ENCODE measurements at places on chromosomes 7 and 10.

GRCh38 chr7:7882888-7883287 lies 85.7 kb upstream of the GLCCI1 start:
- DNase-seq: no peak

DNA sequence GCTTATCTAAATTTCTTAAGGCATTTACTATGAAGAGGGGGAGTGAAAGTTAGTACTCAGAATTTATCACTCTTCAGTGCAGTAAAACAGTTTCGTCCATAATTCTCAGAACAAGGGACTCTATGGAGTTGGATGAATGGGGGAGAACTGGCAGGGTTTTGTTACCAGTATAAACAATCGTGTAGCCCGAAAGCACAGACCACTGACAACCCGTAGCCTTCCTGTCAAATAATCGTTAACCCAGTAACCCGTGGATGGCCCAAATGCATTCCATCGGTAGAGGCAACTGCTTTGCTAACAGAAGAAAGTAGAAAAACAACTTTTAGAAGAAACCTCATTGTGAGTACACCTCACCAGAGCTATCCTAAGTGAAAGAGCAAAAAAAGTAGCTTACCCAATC lies 583.9 kb downstream of the NXPH1 start:
- DNase-seq: no peak

GRCh38 chr10:75592791-75593643 lies 161.6 kb downstream of the LRMDA start:
- DNase-seq: no peak

- DNase-seq: no peak
Observed at GRCh38 chr10:46560952-46561351, 4.5 kb upstream of the GPRIN2 start.

DNA sequence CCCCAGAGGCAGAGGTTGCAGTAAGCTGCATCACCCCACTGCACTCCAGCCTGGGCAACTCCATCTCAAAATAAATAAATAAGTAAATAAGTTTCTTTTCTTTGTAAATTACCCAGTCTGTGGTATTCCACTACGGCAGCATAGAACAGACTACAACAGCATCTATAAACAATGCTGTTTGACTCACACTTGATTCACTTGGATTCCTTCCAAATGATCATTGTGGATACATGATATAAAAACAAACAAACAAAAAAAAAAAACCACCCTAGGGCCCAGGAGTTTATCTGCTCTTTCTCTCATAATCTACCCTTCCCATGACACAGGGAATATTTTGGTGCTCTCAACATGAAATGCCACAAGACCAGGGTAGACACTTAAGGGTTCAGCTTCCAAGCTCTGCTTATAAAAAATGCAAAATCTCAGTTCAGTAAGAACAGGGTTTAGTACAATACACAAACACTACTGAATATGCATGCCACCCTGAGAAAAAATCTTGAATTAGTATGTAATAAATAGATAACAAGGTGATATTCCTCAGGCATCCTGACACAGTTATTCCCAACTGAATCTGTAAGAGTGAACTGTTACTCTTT lies 200.9 kb downstream of the FAM107B start:
- DNase-seq: no peak

- DNase-seq: peak; percentile 36
Observed at GRCh38 chr7:4682621-4683042, 537 bp downstream of the FOXK1 start.

DNA sequence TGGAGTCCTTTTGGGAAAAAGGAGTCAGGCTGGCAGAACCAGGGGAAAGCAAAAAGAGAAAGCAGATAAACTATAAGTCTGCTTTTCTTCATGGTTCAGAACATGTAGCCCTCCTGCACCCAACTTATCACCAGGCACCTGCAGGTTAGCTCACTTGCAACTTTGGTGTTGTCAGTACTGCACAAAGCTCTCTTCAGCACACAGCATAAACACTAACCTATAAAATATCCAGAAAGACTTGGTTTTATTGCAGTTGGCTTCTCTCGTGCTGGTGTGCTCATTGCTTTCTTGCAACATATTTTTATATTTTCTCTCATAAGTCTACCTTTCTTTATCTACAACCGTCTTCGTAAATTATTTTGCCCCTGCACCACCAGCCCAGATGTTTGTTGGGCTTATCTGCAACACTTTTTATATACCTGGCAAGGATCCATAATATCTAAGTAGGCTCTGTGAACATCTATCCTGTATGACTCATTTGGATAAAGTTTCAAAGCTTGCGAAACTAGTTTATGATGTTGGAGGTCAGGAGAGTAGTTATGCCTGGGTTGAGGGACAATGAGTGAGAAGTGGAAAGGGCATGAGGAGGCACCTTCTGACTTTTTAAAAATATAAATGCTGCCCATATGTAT lies 164.6 kb downstream of the ANKRD30A start:
- no peak for DNase-seq

DNA sequence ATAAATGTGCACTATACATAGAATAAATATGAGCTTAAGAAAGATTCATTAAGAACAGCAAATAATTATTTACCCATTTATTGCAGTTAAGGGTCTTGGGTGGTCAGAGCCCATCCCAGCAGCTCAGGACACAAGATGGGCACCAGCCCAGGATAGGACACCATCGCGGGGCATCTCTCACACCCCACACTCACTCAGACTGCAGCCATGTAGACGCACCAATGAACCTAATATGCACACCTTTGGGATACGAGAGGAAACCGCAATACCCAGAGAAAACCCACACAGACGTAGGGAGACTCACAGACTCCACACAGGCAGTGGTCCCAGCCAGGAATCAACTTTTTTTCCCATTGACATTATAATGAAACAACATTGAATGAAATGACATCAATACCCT lies 36.0 kb downstream of the CARD11 start:
- no peak for DNase-seq

- no peak for DNase-seq
Observed at GRCh38 chr10:101875068-101875688, 31.6 kb upstream of the KCNIP2 start.

GRCh38 chr10:3704565-3705325 lies 80.3 kb downstream of the KLF6 start:
- no peak for DNase-seq

GRCh38 chr7:38798552-38799267 lies 110.3 kb downstream of the VPS41 start:
- DNase-seq: no peak

DNA sequence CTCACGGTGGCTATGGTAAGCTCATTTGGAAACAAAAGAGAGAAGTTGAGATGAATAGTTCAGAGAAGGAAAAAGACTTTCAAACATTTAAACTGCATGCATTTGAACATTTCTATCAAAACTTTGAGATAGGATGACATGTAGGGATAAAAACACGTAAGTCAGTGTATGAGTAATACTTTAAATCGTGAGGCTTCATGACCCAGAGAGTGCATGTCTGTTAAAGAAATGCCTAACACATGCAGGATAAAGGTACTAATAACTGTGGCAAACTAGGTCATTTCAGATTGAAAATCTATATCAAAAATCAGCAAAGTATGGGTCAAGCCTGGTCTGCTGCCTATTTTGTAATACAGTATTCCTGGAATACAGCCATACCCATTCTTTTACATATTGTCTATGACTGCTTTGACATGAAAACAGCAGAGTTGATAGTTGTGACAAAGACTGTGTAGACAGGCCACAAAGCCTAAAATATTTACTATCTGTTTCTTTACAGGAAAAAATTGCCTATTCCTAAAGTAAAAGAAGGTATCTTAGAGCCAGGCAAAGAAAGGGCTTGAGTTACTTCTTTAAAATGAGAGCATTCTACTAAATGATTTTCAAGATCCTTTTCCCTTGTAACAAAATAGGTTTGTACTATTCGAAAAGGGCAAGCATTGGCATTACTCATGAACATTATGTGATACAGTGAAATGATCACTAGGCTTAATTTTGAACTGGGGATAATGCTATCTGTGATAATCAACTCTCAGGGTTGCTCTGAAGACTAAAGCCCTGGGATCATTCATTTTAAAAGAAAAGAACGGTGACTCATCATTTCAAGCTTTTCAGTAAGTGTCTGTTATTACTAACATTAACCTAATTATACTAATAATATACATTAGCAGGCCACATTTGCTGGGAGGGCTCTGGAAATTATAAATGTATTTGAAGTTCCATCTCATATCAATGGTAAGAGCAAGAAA lies 185.9 kb downstream of the CRPPA start:
- no peak for DNase-seq

DNA sequence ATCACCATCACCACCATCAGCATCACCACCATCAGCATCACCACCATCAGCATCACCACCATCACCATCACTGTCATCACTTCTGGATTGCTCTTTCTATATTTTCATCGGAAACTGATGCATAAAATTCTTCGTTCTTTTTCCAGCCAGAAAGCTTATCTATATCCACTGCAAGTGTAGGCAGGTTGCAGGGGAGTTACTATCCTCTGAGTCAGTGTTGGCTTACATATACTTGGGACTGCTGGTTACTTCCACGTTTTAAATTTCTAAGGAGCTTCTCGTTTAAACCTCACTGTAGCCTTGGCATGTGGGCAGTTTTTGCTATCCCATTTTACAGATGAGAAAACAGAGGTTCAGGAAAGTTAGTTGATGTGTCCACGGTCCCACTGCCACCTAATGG lies 66.1 kb downstream of the FOXL3 start:
- no peak for DNase-seq

- no peak for DNase-seq
Observed at GRCh38 chr10:729213-729612, 39.7 kb upstream of the DIP2C start.

GRCh38 chr7:96045919-96046318 lies 273.6 kb downstream of the DYNC1I1 start:
- no peak for DNase-seq

DNA sequence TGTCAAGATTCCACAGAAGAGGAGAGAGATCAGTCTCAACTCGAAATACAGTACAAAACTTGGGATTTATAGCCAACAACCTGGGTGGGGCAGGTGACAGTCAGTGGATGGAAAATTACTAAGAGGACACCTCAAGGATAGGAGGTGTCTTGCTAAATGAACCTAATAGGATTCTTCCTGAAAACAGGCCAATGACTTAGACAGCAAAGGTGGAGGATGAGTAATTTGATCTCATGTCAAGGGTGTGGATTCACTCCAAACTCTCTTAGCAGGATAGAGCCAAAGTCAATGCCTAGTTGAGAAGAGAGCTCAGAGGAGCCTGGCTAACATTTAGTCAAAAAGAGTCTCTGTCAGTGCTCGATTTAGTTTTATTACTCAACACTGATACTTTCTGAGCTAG lies 106.7 kb upstream of the INSYN2A start:
- DNase-seq: no peak

DNA sequence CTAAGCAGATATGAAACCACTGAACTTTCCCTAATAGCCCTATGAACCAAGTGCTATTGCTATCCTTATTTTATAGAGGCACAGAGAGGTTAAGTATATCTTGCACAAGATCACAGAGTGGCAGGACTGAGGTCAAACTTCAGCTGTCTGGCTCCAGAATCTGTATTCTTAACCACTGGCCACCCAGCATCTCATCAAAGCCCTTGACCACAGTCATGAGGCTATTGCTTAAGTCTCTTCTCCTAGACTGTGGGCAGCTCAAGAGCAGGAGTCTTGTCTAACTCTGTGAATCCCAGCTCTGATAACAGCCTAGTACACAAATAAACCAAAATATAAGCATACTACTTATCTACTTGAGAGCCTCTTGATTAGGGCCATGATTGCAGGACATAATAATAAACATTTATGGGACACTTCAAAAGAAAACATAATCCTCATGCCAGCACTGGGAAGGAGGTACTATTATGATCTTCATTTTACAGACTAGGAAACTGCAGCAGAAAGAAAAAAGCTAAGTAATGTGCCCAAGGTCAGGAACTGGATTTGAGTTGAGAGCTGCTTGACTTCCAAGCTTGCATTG lies 22.4 kb upstream of the SMC3 start:
- DNase-seq: no peak

DNA sequence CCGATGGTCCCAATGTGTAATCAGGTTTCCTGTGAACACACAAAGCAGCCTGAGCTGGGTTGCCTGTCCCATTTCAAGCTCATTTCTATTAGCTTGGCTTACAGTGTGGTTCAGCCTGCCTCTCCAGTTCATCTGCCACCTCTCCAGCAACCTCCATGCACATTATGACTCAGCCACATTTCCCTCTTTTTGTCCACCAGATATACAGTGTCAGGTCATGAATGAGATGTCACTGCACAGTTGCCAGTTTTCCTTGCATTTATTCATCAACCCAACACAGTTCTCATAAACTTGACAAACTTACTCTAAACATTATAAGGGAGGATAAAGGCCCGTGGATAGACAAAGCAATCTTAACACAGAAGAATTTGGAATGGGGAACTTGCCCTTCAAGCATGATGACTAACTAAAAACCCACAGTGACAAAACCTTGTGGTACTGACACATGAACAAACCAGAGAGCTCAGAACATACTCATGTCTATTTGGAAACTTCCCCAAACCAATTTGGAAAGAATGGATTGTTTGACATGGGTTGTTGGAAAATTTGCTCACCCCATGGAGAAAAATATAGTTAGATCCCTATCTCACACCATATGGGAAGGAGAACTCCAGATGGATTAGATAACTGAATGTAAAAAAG lies 2.5 kb upstream of the CFAP58 start:
- DNase-seq: no peak

- DNase-seq: no peak
Observed at GRCh38 chr7:42479816-42480633, 243.0 kb upstream of the GLI3 start.

GRCh38 chr7:135855846-135856245 lies 107.2 kb upstream of the FAM180A start:
- DNase-seq: no peak

DNA sequence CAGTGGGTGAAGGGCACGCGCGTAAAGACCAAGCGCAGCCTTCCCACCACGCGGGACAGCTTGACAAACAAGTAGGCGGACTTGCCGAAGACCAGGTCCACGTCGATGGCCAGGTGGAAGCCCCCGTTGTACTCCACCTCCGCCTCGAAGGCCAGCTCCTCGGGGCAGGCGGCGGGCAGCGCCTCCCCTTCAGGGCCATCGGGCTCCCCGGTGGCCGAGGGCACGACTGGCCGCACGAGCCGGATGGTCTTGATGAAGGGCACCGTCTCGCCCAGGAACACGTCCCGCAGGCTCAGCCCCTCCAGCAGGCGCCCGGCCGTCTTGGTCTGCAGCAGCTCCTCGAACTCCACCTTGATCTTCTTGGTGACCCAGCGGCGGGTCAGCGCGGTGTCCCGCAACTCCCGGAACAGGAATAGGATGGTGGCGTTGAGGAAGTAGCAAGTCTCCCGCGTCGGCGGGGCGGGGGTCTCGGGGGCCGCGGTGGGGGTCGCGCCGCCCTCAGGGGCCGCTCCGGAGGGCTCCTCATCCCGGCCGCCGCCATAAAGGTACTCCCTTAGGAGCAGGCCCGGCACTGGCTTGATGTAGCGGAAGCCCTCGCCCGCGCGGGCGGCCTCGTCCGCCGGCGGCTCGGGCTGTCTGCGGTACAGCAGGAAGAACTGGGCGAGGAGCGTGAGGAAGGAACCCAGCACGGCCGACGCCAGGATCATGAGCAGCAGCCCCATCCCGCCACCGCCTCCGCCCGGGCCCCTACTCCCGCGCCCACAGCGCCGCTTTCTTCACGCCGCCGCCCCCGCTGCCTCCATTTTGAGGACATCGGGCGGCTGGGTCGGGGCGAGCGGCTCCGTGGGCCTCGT lies 507 bp downstream of the PDZD8 start:
- no peak for DNase-seq

- DNase-seq: no peak
Observed at GRCh38 chr7:78055599-78055998, 257.0 kb downstream of the PHTF2 start.

- DNase-seq: no peak
Observed at GRCh38 chr10:107094824-107095522, 69.5 kb downstream of the SORCS1 start.

Data from hematopoietic multipotent progenitor cell treated with erythropoietin and hydrocortisone succinate and interleukin-3 and kit ligand, for 15 days (in vitro differentiated cells).